ENCODE measurements at places on chromosomes 4 and X.

GRCh38 chr4:183921335-183921734, 16.2 kb downstream of the STOX2 start:
- no peak for DNase-seq

DNA sequence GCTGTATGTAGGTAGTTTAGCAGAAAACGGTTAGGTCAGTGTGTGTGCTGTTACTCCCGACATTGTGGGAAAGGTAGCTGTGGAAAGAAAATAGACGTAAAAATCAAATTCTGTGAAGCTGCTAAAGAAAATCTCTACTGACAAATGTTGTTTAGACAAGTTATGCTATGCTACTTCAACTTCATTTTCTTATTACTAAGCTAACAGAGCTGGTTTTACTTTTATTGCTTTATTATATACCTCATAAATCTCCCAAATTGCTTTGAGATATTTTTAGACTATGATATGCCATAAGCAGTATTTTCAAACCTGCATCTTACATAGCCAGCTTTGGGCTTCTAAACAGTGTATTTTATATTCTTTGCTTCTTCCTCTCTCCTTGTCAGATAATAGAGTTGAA, 108.2 kb upstream of the PACRGL start:
- DNase-seq, result no peak

DNA sequence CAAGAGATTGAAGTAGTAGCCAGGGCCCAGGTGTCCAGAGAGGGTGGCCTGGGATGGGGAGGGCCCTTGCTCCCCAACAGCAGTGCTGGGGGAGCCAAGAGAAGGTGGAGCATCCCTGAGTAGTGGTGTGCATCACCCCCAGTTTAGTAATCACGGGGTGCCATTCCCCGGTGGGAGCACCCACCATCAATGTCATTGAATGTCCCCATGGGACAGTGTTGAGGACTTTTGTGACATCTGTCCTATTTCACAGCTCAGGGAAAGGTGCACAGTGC, 4.4 kb upstream of the CPZ start:
- DNase-seq, result no peak

DNA sequence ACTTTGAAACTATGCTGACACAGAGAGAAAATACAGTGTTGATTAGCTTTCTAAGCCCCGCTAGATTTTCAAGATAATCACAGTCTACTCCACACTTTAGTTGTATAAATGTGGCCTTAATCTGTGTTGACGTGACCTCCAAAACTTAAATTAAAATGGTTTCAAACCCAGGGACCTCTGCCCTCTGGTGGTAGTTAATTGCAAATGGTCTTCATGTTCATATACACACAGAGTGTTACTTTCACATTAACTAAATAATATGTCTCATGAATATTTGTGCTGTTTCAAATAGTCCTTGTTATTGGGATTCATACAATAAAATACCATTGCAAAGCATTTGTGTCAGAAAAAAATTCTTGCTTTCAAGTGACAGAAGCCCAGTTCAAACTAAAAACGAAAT, 64.3 kb downstream of the TASL start:
- no peak for DNase-seq
